Putamen (tissue), 1 donor: ENCODE measurements at places on chromosomes 13 and 19.

DNA sequence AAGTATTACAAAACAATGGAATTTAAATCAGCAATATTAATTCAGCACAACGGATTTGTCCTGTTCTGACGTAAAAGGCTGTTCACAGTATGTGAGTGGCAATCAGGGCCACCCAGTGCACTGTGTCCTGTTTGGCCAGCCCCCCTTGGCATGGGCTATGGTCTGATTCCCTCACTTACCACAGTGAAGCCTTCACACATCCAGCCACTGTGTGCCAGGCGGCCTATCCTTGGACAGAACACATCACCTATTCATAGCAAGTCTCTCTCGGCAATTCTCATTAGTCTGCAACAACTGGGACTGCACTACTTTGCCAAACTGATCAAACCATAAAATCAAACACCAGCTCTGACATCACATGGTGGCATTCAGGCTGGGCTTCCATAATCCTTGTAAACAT lies 221.5 kb upstream of the TSHZ3 start:
- no peak for DNase-seq

DNA sequence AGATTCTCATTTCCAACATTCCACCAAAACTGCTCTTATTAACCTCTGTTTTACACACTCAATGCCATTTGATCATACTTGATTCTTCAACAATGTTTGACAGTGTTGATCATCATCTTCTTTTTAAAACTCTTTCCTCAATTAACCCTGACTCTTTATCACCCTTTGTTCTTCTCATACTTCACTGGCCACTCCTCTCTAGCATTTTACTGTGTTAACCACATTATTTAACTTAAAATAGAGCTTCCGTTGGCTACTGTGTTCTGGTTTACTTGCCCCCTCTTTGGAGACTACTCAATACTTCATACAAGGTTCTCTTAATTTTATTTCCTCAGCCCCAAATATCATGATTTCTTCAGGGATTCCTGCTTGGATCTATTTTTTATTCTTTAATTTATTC lies 121.1 kb upstream of the SPRY2 start:
- DNase-seq: no peak

DNA sequence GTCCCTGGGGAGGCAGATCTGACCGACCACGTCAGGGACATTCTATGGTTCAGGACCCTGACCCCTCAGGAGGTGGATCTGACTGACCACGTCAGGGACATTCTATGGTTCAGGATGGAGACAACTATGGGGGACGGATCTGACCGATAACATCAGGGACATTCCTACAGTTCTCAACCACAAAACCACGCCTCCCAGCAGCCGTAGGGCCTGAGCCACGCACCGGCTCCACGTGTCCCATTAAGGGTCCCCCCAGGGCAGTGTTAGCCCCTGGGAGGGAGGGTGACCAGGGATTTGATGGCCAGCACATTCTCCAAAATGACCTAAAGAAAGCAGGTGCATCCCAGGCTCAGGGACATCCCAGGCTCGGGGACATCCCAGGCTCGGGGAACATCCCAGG lies 49.0 kb upstream of the C13orf46 start:
- no peak for DNase-seq

DNA sequence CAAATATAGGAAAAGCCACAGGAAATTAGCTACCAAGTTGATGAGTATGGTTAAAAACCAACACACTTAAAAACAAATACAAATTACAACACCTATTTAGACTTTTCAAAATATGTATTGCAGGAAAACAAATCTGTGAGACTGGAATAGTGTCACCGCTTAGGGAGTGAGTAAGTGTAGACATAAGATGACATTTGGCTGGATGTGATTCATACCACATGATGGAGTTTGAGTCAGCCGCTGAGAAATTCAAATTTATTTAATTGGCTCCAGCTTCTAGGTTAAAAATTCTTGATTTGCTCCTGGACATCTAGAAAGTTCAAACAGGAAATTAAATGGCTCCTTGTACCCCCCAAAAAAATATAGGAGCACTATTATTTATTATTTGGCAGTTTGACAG lies 531.7 kb downstream of the SLITRK1 start:
- DNase-seq: no peak

GRCh38 chr13:104855581-104855980 lies 1679.9 kb downstream of the EFNB2 start:
- DNase-seq: no peak

GRCh38 chr13:51260154-51260553 lies 38.0 kb downstream of the FAM124A start:
- DNase-seq: no peak

DNA sequence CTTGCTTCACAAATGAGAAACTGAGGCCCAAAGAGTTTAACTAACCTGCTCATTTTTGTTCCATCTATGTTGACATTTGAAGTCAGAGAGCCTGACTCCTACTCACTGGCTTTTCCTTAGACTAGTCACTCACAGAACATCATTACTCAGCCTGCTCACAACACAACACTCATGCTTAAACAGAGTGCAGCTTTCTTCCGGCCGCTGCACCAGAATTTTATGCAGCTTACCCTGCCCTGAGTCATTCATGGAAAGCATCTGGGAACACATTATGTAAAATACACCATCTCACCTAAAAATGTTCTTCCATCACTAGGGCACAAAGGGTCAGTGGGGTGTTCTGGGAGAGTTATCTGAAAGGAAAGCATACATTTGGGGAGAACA lies 303.4 kb downstream of the SPRY2 start:
- no peak for DNase-seq

- DNase-seq: no peak
Measured at GRCh38 chr19:1310853-1311180, 25.1 kb downstream of the EFNA2 start.

- peak; percentile 62 for DNase-seq
Measured at GRCh38 chr13:44575741-44576350, at the start of gene TSC22D1. Gene TSC22D1 (minus strand): TSS chr13:44576330. CDS start chr13:44576074, 256 bp downstream.

DNA sequence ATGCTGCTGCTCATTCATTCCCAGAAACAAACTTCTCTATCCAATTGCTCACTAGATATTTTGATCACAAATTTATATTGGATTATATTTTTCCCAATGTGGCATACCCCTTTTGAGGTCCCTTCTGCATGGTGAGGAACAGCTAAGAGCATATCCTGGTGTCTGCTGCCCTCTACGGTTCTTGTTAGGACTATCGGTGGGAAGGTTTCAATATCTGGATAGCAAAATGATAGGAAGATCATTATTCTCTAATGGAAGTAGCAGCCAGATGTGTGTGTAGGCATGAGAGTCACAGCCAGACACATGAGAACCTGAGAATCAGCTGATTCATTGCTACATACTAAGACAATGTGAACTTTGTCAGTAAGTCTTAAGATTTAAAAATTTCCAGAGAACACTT lies 1422.4 kb upstream of the MIR17HG start:
- no peak for DNase-seq
